ENCODE measurements at places on chromosomes 11 and 22.

DNA sequence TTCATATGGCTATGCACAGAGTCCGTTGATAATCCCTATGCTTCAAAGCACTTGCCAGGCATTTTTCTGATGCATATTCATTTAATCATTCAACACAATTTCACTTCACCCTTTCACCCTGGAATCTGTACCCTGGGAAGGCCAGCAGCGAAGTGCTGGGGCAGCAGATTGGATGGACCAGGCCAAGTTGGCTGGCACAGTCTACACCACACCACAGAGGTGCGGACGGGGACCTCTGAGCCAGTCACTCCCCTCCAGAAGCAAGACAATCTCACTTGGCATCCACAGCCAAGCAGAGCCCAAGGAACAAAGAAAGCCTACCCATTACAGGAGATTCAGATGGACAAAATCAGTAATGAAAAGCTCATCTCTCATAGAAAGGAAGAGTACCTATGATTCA, 130.2 kb downstream of the GALNT18 start:
- DNase-seq: no peak

- DNase-seq: no peak
These were observed 26.2 kb downstream of the PISD start for GRCh38 chr22:31635638-31636306.

GRCh38 chr22:39214006-39214382, 30.8 kb downstream of the PDGFB start:
- DNase-seq: no peak

- DNase-seq: no peak
These were observed 454.6 kb downstream of the SOX6 start for GRCh38 chr11:15901790-15902189.

DNA sequence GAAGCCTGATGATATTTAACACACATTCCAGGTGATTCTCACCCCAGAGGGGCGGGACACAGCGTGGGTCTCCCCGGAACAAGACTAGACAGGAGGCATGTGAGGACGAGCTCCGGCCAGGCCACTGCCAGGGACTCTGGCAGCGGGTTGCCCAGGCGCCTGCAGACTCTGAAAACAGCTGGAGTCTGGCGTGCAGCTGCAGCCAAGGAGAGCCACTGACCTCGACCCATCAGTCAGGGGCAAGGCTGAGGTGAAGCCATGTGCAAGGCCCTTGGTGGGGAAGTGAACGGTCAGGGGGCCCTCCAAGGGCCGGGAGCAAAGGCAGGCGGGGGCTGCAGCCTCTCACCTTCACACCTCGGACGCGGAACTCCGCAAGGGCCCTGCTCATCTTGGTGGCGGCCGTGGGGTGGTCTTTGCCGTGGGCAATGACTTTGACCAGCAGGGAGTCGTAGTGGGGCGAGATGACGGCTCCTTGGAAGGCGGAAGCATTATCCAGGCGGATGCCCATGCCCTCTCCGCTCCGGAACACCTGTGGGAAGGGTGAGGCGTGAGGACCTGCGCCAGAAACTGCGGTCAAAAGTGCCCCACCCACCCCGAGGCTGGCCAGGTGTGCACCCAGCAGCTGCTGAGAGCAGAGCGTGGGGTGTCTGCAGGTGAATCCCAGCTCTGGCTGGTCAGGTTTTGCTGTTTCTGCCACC, 6.7 kb downstream of the LRFN4 start:
- no peak for DNase-seq

DNA sequence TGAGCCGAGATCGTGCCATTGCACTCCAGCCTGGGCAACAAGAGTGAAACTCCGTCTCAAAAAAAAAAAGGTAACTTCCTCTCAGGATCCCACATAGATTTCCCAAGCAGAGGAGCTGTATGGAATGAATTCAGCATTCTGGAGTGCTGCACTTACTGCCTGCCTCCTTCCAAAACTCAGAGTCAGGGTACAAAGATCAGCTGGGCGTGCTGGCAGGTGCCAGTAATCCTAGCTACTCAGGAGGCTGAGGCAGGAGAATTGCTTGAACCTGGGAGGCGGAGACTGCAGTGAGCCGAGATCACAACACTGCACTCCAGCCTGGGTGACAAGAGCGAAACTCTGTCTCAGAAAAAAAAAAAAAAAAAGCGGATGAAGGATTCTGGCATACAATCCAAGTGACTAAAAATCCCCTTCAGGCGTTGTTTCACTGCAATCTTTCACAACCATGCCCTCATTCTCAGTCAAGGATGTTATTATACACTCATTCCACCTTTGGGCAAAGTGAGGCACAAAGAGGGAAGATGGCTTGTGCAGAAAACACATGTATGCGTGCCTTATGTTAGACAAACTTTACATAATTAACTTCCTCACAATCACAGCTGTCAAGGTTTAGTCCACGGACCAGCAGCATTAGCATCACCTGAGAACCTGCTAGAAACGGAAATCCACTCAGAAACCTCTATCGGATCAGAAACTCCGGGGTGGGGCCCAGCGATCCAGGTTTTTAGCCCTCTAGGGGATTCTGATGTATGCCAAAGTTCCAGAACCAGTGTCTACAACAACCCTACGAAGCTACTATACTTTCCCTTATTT, 1.1 kb upstream of the NOL12 start:
- no peak for DNase-seq

GRCh38 chr11:62201376-62201775, 7.1 kb upstream of the SCGB2A1 start:
- no peak for DNase-seq

GRCh38 chr11:133808393-133809140, 36.7 kb downstream of the SPATA19 start:
- DNase-seq: no peak

DNA sequence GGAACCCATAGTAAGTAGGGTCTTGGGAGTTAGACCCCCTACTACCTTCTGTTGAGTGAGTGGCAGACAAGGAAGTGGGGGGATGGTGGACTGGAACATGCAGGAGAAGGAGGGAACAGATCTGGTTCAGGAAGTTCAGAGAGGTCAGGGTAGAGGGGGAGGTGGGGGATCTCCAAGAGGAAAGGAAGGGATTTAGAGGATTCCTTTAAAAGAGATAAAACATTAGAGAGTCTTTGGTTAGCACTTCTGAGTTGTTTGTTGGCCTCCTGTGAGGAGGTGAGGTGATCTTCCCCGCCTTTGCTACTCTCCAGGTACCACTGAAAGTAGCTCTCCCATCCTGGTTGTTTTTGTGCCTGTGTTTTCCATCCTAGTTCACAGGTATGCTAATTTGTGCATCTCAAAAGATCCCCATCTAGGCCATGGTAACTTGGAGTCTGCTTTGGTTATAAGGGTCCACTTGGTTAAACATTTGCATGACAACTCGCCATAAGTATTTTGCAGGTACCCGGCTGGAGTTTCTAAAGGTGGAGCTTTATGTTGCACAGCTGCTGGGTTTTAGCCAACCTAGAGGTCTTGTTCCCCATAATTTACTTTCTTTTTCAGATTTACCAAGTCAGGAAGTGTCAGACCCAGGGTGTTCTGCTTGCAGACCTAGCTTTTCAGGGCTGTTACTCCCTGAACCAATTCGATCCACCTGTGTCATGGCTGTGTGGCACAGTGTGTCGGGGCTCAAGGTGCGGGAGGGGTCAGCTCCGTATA, 79.3 kb upstream of the SORL1 start:
- DNase-seq: no peak

GRCh38 chr11:35340715-35341114, 78.6 kb downstream of the SLC1A2 start:
- no peak for DNase-seq

- no peak for DNase-seq
These were observed 233.5 kb upstream of the E2F8 start for GRCh38 chr11:19474211-19474610.

DNA sequence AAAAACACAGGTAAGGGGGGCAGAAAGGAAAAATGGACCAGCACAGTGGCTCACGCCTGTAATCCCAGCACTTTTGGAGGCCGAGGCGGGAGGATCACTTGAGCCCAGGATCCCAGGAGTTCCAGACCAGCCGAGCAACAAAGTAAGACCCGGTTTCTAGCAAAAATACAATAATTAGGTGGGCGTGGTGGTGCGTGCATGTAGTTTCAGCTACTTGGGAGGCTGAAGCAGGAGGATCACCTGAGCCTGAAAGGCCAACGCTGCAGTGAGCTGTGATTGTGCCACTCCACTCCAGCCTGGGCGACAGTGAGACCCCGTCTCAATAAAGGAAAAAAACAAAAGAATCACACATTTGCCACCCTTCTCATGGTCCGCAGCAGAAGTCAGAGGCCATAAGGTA, 519.4 kb downstream of the BRD1 start:
- no peak for DNase-seq

DNA sequence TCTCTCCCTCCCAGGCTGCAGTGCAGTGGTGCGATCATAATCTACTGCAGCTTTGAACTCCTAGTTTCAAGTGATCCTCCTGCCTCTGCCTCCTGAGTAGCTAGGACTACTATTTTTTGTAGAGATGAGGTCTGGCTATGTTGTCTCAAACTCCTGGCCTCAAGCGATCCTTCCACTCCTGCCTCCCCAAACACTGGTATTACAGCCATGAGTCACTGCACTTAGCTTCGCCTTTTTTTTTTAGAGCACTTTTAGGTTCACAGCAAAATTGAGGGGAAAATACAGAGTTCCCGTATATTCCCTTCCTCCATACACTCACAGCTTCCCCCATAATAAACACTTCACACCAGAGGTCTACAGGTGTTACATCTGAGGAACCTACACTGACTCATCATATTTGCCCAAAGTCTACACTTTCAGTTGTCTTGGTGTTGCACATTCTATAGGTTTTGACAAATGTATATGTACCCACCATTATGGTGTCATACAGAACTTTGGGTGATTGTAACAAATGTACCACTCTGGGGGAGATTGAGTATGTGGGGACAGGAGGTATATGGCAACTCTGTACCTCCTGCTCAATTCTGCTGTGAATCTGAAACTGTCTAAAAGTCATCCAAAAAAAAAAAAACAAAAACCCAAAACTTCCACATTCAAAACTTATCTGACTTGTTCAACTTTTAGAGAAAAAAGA, 11.3 kb upstream of the SLC37A4 start:
- DNase-seq: no peak

DNA sequence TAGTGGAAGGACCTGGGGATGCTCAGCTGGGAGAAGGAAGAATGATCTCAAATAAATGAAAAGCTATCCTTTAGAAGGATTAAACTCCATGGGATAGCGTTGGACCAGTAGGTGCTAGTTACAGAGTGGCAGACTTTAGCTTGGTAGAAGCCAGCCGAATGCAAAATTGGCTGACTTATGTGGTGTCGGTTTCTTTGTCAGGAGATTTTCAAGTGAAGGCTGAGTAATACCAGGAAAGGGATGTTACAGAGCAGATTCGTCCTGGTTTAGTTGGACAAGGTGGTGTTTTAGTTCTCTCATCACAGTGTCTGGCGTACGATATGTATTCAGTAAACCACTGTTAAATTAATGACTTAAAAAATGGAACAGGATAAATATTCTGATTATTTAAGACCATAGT, 26.0 kb downstream of the FDX1 start:
- DNase-seq: no peak

All from T-helper 2 cell (primary cell).